ENCODE measurements at places on chromosomes 7 and 10.

DNA sequence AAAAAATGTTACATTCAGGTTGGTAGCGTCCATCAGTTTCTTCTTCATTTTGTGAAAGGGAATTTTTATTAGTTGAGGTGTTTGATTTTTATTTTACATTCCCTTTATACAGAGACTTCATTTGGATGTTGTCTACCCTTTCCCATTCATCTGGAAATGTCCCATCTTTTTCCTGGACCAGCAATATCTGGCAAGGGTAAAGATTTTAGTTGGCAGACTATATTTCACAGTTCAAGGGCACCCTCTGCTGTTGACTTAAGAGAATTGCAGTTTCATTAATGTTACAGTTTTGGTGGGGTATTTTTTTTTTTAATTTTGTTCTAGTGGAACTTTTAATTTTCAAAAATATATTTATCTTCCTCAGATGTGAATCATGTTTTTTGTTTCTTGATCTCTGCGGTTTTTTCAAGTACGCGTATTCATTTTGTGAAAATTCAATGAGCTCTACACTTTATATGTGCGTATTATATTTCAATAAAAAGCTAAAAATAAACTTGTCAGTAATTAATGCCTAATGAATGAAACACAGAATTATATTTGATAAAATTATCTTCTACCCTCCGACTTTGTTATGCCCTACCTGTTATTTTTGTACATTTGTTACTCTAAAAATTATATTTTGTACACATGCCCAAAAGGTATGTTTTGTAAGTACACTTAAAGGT, 97.9 kb upstream of the KLF14 start:
- H3K4me1 ChIP-seq = no peaks in the 10 kb centered on the region
- no peaks in the 10 kb centered on the region for H3K36me3 ChIP-seq
- H3K27me3 ChIP-seq = no peaks in the 10 kb centered on the region
- H3K27ac ChIP-seq = no peak overlapping the region

DNA sequence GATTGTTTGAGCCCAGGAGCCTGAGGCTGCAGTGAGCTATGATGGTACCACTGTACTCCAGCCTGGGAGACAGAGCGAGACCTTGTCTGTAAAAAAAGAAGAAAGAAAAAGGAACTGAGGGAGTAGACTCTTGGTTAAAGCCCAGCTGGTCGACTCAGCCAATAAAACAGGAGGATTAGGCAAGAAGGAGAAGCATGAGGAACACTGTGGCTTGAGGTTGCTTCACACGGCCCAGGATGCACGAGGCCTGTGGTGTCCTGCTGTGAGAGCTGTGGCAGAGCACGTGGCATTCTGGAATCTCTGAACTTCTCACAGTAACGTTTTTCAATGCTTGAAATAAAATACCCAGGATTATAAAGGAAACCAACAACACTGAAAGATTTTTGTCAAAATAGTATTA, 93.3 kb downstream of the CUL2 start:
- H3K27me3 ChIP-seq = no peaks in the 10 kb centered on the region
- H3K4me1 ChIP-seq = no peaks in the 10 kb centered on the region

GRCh38 chr7:83517035-83517700, 131.8 kb downstream of the SEMA3E start:
- no peaks in the 10 kb centered on the region for H3K27me3 ChIP-seq
- H3K36me3 ChIP-seq = no peaks in the 10 kb centered on the region
- no peak for DNase-seq
- H3K27ac ChIP-seq = no peak overlapping the region
- H3K4me1 ChIP-seq = no peaks in the 10 kb centered on the region

- DNase-seq = no peak
- no peak overlapping the region for H3K4me3 ChIP-seq
- H3K27ac ChIP-seq = no peak overlapping the region
Measured at GRCh38 chr7:1953199-1954190, 279.2 kb downstream of the MAD1L1 start.

DNA sequence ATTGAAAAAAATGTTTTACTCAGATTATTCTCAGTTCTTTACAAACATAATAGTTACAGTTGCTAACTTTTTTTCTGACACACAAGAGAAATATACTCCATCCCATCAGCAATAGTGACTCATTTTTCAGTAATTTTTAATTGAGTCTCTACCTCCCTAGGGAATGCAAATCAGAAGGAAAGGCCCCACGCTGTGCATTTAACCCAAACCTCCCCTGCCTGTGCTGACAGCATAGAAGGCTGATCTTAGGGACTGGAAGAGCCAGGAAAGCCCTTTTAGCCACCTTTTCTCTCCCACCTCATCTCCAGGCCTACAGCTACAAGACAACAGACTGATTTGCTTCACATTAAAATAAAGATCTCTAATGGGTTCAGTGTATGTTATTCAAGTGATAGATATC, 24.7 kb upstream of the PIK3CG start:
- no peaks in the 10 kb centered on the region for H3K36me3 ChIP-seq
- no peak overlapping the region for H3K27ac ChIP-seq
- H3K4me3 ChIP-seq = no peak overlapping the region
- no peaks in the 10 kb centered on the region for H3K4me1 ChIP-seq
- H3K27me3 ChIP-seq = no peaks in the 10 kb centered on the region
- DNase-seq = no peak
